ENCODE measurements at places on chromosomes 13 and 19. TPM values are rescaled to one million over a fixed set of nuclear protein-coding genes. Genes with fewer than 3 reads are reported as not detected.

LAIR1 gene
- 10.9 TPM for polyA plus RNA-seq

CD33 gene
- 5.2 TPM for polyA plus RNA-seq

BICRA gene
- 4.3 TPM for polyA plus RNA-seq

- H3K36me3 ChIP-seq = no peaks in the 10 kb centered on the region
- H3K27ac ChIP-seq = no peak overlapping the region
- H3K27me3 ChIP-seq = no peaks in the 10 kb centered on the region
- H3K4me1 ChIP-seq = no peaks in the 10 kb centered on the region
- no peak for DNase-seq
Observed at GRCh38 chr13:67971291-67971690, 741.2 kb upstream of the PCDH9 start.
